Fibroblast of the aortic adventitia (primary cell): ENCODE measurements at places on chromosomes 2 and 18. TPM values are rescaled to one million over a fixed set of nuclear protein-coding genes. Genes with fewer than 3 reads are reported as not detected.

Gene ACADL
- total RNA-seq = 0.63 and 4.5 TPM in 2 replicates

Gene NGEF
- total RNA-seq = 1.1 and 17.4 TPM in 2 replicates

Gene GRHL1
- total RNA-seq = 1.3 TPM in 1 of 2 replicates, not detected in the other

Gene SERPINB11
- not detected in 2 replicates for total RNA-seq

Gene LYPD1
- total RNA-seq = 0.74 and 25.2 TPM in 2 replicates

Gene FOXI3
- total RNA-seq = not detected in 2 replicates
